ENCODE measurements at places on chromosomes 5 and 9. TPM values are rescaled to one million over a fixed set of nuclear protein-coding genes. Genes with fewer than 3 reads are reported as not detected.

BHMT2 gene
- total RNA-seq: 5.7 TPM

DNA sequence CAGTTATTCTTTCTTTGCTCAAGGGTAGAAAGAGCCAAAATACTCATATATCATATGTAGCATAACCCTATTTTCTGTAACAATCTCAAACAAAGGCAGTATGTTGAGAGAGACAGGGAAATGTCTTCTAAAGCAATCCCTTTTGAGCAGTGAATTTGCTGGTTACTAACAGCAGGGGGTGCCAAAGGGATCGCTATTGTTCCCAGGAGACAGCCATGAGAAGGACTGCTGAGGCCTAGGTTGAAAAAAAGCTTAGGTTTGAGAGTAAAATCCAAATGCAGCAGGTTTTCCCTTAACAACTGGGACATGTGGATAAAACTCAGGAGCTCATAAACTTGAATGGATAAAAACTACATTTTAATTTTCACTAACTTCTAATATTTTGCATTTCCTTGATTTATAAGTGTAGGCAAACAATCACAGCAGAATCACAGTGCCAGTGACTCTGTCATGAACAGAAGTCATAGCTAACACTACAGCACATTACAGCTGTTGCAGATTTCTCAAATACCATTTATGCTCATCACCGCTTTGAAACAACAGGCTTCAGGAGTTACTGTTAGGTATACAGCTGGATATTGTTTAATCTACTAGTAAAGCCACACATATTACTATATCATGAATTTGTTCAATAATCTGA is 148.4 kb downstream of the MAPKAP1 start:
- DNase-seq: peak; percentile 73

WHRN gene
- 25.6 TPM for total RNA-seq

- no peak for DNase-seq
Observed at GRCh38 chr9:93302586-93303257, 118.8 kb downstream of the WNK2 start.

SPINK7 gene
- not detected for total RNA-seq

DNA sequence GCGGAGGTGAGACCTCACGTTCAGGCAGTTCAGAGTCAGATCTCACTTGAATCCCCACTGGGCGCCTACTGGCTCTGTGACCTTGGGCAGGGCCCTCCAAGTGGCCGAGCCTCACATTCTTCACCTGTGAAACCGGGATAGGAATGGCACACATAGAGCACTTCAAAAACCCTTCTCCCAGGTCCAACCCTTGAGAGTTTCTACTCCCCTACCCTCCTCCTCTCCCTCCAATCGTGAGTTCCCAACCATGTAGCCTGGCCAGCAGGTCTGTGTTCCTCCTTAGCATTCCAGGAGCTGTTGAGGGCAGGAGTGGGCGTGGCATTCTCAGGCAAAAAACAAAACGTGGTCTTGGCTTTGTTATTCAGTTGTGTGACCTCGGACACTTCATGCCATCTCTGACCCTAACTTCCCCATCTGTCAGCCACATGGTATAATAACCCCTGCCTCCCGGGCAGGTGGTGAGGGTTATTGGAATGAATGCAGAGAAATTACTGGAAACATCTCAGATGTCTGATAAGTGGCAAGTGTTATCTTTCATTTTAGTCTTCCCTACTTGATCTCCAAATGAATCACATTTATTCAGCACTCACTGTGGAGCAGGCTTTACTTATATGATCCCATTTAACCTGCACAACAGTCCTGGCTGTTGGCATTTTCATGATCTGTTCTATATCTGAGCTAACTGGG is 112.8 kb upstream of the BOD1 start:
- no peak for DNase-seq

GPR150 gene
- total RNA-seq: not detected

- no peak for DNase-seq
Observed at GRCh38 chr9:23551311-23551721, 274.7 kb downstream of the ELAVL2 start.

ACOT12 gene
- total RNA-seq: not detected

- no peak for DNase-seq
Observed at GRCh38 chr9:97419309-97419867, 7.5 kb downstream of the TDRD7 start.
